CD4-positive, alpha-beta T cell treated with Interferon gamma for 1 hour (primary cell): ENCODE measurements at places on chromosomes 12 and 14.

DNA sequence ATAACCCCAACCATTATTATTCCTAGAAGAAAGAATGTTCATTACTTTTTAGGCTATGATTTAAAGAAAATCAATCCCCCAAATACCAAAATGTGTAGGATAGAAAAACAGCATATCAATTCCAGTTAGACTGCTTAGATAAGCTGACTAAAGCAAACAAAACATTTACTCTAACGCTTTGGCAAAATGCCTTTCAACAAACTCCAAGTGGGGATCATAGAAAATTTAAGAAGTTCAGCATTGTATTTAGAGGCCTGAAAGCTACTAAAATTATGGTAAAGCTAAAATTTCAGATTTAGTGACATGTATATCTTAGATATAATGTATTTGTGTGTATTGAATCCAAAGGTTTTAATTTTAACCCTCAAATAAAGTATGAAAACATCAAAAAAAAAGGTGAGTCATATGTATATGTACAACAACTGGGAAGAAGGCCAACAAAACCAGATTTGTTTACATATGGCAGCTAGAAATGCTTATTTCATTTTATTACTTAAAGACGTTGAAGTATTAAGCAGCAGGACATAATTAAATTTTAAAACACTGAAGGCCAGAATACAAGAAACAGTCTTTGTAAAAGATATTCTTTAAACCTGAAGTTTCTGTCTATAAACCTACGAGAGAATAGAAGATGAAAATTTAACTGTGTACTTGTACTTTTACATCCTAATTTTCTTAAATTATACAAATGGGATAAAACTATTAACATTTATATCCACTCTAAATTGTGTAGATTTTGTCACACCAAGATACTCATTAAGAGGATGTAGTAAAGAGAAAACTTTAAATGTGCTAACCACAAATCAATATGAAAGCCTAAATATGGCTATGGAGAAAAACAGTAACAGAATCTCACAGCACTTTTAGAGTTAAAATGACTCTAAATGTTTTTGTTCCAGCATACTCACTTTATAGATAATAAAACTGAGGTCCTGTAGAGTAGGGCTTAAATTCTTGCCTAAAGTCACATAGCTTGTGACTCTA, 71.4 kb downstream of the SLC41A2 start:
- no peak for DNase-seq

GRCh38 chr12:98803468-98804209, 158.5 kb downstream of the APAF1 start:
- no peak for DNase-seq

GRCh38 chr14:34794941-34795340, 80.2 kb downstream of the BAZ1A start:
- DNase-seq, result no peak

DNA sequence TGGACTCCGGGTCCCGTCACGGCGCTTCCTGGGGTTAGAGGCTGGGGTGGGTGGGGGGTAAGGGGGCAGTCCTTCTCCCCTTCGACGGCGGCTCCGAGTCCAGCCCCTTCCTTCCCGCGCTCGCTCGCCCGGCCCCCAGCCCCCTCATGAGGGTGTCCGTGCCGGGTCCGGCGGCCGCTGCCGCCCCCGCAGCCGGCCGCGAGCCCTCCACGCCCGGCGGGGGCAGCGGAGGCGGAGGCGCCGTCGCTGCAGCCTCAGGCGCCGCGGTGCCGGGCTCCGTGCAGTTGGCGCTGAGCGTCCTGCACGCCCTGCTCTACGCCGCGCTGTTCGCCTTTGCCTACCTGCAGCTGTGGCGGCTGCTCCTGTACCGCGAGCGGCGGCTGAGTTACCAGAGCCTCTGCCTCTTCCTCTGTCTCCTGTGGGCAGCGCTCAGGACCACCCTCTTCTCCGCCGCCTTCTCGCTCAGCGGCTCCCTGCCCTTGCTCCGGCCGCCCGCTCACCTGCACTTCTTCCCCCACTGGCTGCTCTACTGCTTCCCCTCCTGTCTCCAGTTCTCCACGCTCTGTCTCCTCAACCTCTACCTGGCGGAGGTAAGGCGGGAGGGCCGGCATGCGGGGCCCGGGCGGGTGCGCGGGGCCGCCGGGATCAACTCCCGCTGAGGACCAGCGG, 500 bp downstream of the GPR137C start:
- peak; percentile 13 for DNase-seq

DNA sequence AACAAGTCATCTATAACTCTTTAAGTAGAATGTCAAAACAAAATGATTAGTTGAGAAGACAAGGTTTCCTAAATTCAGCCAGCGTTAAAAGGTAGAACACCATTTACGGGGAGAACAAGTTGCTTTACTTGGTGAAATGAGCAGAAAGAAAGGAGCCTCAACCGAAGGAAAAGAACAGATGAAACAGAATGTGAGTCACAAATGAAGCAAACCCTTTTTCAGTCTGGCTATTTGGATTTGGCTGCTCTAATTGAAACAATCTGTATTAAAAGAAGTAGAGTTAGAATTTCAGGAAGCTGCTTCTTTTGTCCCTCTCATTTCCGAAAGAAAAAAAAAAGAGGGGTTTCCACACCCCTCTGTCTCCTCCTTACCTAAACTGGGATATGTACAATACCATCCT, 34.6 kb downstream of the CEP128 start:
- DNase-seq, result no peak

GRCh38 chr12:103864710-103865109, 23.7 kb upstream of the NT5DC3 start:
- no peak for DNase-seq

DNA sequence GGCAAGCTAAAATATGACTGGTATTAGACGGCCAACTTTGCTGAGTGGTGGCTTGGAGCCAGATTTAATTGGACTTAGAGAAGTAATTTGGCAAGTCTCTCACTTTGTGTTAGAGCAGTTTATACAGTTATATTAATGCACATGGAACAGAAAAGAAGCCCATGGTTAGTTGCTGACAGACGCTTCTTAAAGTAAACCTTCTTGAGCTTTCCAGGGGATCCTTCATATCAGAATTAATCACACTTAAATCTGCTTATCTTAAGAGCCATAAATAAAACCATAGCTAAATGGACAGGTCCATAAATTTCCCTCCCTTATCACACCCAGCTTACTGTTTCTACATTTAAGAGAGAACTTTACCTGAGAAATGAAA, 9.6 kb downstream of the GSG1 start:
- DNase-seq, result no peak

GRCh38 chr14:39827901-39828655, 395.8 kb upstream of the FBXO33 start:
- DNase-seq, result no peak

DNA sequence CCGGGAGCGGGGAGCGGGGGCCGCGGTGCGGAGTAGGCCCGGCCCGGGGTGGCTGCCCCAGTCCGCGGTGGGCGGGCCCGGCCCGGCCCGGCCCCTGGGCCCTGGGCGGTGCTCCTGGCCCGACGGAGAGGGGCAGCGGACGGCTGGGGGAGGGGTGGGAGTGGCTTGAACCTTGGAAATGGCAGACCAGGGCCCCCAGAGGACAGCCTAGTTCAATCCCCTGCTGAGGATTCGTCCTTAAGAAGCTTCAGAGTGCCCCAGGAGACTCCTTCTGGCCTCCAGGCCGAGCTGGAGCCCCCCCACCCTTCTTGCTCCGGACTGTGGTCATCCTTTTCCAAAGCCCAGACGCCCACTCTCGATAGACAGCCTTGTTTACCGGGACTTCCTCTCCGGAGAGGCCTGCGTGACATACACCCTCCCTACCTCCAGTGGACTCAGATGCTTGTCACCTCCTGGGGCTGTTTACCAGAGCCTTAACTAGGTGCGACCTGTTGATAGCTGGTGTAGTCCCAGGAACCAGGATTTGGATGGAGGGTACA, 458 bp downstream of the KHNYN start:
- peak; percentile 47 for DNase-seq

- no peak for DNase-seq
These were observed 9.9 kb downstream of the GTSF1 start for GRCh38 chr12:54463484-54463883.

- no peak for DNase-seq
These were observed 79.0 kb downstream of the TMX1 start for GRCh38 chr14:51318813-51319597.

DNA sequence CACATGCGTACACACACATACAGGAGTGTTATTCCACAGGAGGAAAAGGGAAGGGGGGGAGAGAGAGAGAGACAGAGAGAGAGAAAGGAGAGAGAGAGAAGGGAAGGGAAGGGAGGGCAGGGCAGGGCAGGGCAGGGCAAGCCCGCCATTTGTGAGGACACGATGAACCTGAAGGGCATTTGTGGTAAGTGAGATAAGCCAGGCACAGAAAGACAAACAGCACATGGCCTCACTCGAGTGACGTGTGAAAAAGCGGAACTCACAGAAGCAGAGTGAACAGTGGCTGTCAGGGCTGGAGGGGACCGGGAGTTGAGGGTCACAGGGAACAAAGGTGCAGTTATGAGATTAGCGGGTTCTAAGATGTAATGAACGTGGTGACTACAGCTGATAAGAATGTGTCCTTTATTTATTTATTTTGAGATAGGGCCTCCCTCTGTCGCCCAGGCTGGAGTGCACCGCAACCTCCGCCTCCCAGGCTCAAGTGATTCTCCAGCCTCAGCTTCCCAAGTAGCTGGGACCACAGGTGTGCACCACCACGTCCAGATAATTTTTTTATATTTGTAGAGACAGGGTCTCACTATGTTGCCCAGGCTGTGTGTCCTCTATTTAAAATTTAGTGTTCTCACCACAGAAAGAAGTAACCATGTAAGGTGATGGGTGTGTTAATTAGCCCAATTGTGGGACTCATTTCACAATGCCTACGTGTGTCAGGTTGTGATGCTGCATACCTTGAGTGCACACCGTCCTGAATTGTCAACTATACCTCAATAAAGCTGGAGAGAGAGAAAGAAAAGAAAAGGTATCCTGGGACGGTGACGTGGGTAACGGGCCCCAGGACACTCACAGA, 18.7 kb upstream of the FBRSL1 start:
- peak; percentile 71 for DNase-seq

DNA sequence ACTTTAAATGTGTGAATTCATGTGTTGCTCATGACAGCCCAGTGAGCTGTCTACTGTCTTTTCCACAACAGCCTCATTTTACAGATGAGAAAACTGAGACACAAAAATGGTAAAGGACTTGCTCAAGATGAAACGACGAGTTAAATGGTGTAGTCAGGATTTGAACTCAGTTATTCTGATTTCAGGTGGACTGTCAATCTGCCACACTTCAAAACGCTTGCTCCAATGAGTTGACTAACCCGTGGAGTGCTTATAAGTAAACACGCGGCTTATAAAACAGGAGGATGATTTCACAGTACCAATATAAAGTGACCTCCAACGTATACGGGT, 652 bp upstream of the POLE2 start:
- no peak for DNase-seq

GRCh38 chr14:59013672-59014298, 174.7 kb upstream of the DAAM1 start:
- DNase-seq, result no peak

DNA sequence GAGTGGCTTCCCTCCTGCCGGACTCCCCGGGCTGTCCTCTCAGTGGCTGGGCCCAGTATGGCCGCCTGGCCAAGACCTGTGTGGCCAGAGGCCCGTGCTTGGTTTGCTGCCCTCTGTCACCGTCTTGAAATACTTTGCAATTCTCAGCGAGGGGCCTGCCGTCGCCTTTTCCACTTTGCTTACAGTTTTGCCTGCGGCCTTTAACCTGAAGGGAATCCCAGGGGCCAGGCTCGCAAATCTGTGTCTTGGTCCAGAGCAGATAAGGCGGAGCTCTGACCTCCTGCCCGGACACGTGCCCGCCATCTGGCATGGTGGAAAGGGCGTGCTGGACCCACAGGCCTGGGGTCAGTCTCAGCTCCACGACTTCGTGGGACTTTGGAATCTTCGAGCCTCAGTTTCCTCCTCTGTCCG, 10.9 kb upstream of the AMN start:
- no peak for DNase-seq

DNA sequence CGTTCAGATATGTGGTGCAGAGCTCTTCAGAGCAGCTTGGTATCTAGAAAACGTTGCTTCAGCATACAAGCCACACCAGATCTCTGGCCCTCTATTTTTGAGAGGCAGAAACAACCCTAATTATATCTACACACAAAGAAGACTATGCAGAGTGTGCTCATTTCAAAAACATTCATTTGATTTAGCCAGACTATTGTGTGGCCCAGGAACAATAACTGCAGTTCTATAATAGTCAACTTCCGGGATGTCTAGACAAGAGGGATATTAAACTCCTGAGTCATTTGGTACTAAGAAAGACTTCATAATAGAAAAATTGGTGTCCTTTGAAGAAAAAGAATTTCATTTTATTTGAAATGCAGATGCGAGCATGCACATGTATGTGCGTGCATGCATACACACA, 153.8 kb downstream of the PELI2 start:
- no peak for DNase-seq

DNA sequence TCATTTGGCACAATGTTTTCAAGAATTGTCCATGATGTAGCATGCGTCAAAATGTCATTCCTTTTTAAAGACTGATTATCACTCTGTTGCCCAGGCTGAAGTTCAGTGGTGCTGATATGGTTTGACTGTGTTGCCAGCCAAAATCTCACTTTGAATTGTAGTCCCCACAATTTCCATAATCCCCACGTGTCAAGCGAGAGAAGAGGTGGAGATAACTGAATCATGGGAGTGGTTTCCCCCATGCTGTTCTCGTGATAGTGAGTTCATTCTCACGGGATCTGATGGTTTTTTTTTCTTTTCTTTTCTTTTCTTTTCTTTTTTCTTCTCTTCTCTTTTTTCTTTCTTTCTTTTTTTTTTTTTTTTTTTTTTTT, 21.8 kb upstream of the LRRK2 start:
- no peak for DNase-seq

DNA sequence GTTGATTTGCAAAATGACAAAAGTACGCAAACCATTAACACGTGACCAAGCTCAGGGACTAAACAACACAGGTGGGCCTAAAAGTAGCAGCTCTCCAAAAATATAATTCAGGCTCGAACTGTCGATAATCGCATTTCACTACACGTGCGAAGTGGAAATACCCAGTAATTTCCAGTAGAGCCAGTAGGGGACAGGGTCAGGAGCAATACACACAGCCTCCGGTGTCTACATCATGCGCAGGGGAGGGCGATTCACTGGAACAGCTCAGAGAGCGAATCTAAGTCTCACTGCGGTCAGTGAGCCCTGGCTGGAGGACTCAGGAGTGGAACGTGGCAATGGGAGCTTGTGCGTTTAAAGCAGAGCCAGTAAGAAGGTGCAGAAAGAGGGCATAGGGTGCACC, 40.4 kb downstream of the SETD3 start:
- DNase-seq, result no peak

GRCh38 chr12:63752283-63752682, 27.4 kb upstream of the RXYLT1 start:
- DNase-seq, result no peak

- no peak for DNase-seq
These were observed 86.9 kb downstream of the PRICKLE1 start for GRCh38 chr12:42502682-42503081.
